Stimulated activated naive CD4-positive, alpha-beta T cell (primary cell): ENCODE measurements at places on chromosomes 16 and 17.
A peak's percentile ranks its signal among the peaks of the same experiment; 100 is the strongest.

DNA sequence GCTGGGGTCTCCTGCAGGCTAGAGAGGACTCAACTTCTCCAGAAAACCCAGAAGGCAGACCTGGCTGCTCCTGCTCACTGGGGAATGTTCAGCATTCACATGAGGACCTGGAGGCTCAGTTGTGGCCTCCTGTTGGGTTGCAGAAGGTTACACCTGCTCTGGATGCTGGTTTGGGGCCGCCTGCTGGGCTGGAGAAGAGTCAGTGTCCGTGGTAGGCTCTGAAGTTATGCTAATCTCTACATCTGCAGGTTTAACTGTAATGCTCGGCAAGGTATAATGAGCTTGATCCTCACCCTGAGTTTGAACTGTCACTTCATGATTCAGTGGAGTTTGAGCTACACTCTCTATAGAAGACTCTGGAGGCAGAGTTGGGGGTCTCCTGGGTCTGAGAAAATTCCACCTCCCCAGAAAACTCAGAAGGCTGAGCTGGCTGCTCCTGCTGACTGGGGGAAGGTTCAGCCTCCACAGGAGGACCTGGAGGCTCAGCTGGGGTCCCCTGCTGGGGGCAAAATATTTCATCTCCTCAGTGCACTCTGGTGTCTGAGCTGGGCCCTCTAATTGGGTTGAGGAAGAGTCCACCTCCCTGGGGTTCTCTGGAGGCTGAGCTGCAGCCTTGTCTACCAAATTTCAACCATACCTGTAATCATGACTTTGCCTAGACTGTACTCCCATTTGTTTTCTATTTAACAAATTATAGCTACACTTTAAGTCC, 23.5 kb downstream of the RDM1 start:
- DNase-seq = no peak

GRCh38 chr17:32912218-32912897, 15.6 kb upstream of the TMEM98 start:
- no peak for DNase-seq

DNA sequence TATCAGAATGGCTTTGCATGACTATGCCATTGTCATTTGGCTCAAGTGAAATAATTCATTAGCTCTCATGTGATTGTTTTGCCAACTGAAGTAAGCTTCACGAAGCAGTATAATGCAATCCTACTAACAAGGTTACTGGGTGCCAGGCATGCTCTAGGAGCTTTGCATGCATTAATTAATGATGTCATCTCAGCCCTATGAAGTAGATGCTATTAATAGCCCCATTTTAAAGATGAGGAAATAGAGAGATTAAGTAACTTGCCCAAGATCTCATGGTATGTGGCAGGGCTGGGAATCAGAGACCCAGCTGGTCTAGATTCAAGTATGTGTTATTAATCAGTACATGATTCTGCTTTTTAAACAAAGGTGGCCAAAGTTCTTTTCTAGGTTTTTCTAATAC, 14.1 kb downstream of the KRT39 start:
- no peak for DNase-seq

GRCh38 chr16:77666771-77667170, 55.5 kb upstream of the NUDT7 start:
- DNase-seq = no peak

DNA sequence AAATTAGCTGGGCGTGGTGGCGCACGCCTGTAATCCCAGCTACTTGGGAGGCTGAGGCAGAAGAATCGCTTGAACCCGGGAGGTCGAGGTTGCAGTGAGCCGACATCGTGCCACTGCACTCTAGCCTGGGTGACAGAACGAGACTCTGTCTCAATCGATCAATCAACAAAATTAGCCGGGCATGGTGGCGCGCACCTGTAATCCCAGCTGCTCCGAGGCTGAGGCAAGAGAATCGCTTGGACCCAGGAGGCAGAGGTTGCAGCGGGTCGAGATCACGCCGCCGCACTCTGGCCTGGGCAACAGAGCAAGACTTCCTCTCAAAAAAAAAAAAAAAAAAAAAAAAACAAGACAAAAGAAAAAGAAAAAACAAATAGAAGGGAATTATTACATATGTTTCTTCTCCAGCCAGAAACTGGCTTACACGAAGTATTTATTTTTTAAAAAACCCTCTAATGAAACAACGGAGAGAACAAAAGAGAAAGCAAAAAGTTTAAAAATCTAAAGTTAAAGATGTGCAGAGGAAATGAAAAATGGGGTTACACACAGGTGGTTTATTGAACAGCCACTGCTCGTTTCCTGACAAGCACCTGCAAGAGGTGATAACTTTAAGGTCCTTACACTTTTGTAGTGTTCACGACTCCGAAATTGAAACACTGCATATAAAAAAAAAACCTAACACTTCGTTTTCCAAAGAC, 1.4 kb downstream of the SYNRG start:
- DNase-seq = peak; percentile 54

DNA sequence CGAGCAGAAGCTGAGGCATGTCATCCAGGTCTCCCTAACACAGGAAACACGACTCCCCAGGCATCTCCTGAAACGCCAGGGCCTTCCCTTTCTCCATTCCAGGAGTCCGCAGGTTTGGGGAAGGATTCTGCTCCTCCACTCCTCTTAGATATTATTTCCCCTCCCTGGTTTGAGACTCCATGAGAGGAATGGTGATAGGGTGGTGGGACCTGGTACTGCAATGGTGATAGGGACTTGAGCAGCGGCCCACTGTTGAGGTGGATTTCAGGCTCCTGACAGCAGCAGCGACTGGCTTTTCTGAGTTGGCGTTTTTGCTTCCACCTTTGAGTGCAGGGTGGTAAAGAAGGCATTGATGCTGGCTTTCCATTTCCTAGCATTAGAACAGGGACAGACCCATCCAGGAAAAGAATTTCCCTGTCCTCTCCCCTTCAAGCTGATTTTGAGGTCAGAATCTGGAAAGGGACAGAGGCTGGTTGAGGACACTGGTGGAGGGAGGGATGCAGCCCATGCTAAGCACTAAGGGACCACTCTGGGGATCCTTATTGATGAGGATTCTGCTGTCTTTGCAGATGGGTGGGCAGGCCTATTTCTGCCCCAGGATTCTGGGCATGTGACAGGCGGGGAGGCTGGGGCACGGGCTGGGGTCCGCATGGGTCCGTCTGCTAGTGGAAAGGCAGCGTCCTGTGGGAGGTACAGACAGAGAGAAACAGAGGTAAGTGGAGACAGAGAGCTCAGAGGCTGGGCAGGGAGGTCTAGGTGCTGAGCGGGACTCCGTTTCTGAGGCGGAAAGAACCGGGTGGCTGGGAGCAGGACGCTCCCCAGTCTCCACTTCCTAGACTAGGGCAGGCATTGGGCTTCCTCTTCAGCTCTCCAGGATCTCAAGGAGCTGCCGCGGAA, 1.3 kb upstream of the TBX4 start:
- DNase-seq = no peak

GRCh38 chr16:70348991-70349390, 2.3 kb downstream of the DDX19A start:
- no peak for DNase-seq

GRCh38 chr16:6527646-6528045, 805.0 kb upstream of the RBFOX1 start:
- DNase-seq = no peak

DNA sequence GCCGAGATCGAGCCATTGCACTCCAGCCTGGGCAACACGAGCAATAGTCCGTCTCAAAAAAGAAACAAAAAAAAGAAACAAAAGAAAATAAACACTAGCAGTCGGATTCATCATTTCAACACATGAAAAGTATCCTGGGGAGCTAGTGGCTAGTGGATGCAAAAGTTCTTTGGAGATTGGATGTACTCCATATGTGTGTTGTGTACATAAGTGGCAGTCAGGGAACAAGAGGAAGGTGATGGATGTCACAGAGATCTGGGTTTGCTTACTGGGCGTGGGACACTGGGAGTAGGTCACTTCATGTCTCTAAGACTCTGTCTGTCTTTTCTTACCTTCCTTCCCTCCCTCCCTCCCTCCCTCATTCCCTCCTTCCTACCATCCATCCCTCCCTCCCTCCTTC, 35.4 kb downstream of the MRC2 start:
- DNase-seq = no peak
